WTC11 (cell line): ENCODE measurements at places on chromosomes 4 and X.

DNA sequence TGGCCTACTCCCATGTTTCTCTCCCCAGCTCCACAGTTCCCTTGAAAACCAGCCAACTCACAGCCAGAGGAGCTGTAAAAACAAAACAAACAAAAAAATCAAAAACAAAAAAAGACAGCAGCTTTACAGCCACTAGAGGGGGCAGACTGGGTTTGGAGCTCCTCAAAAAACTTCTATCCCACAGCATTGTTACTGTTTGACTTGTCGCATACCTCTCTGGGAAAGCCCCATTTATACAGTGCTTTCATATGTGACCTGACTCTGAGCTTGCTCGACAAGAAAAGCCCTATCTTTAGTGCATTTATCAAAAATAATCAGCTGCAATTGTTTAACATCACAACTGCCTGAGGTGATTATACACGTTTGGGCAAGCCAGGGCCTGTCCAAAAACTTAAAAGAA lies 21.6 kb downstream of the TSPAN6 start:
- H3K4me1 ChIP-seq: peaks cover 23% of the 10 kb centered on the region
- no peaks in the 10 kb centered on the region for H3K36me3 ChIP-seq
- H3K27me3 ChIP-seq: no peaks in the 10 kb centered on the region
- no peak overlapping the region for H3K4me3 ChIP-seq

DNA sequence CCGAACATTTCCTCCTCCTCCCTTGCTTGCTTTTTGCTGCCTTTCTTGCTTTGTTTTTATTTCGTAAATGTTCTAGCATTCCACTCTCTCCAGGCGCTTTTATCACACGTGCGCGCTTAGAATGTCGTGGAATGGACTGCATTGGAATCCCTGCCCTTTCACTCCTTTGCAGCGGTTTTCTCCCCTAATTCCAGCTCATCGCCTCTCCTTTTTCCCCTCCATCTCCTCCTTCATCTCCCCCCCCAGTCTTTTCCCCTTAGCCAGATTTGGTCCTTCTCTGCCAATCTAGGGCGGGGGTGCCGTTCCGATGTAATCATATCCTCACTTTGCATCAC lies 579 bp downstream of the OGT start:
- H3K27me3 ChIP-seq: no peaks in the 10 kb centered on the region
- peaks cover 19% of the 10 kb centered on the region for H3K36me3 ChIP-seq
- H3K4me3 ChIP-seq: peak overlapping the region; percentile 95
- H3K4me1 ChIP-seq: peaks cover 25% of the 10 kb centered on the region
- peak overlapping the region; percentile 98 for H3K27ac ChIP-seq

GRCh38 chr4:143055997-143056396 lies 128.7 kb upstream of the USP38 start:
- no peaks in the 10 kb centered on the region for H3K36me3 ChIP-seq
- H3K27ac ChIP-seq: no peak overlapping the region
- no peak overlapping the region for H3K4me3 ChIP-seq

DNA sequence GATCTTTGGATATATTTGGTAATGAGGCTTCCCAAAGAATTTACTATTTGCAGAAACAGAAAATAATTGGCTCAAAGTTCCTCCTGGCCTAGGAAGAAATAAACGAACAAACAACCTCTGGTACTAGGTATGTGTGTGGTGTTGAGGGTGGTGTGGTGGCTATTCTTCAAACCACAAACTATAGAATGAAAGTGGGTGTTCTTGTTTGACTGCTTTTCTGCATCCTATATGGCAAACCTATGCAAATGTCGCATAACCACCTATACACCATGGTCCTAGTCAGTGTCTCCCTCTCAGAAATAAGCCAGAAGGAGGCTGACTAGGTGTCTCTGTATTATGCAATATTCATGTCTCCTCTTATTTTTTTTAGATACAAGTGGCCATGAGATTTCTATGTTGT lies 106.6 kb upstream of the PCDH18 start:
- DNase-seq: no peak
- no peak overlapping the region for H3K27ac ChIP-seq
- H3K36me3 ChIP-seq: no peaks in the 10 kb centered on the region
- peaks cover 10% of the 10 kb centered on the region for H3K4me1 ChIP-seq
- H3K4me3 ChIP-seq: no peak overlapping the region
- no peaks in the 10 kb centered on the region for H3K27me3 ChIP-seq

DNA sequence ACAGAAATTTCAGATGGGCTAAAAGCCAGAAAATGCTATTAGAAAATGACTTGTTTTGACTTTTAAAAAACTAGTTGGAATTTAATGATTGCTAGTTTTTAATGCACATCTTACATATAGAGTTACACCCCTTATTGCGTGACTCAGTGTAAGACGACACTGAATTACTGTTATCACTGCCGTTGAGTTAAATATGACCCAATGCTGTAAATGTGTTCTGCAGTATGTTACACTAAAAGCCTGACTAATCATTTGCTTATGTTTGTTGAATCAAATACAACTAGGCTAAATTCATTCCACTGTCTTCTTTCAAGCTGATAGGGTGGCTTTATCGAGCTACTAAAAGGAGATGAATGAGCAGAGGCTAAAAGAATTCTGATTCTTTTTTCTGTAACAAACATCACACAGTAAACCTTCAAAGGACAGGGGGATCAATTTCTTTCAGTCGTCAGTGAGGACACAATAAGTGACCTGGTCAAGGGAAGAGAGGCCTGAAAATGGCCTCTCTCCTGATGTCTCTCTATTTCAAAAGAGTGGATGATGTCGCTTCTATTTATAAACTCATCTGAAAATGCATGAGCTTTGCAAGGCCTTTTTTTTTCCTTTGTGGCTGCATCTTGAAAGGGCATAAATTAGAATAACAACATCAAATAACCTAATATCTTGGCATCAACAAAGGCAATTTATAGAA lies 142.2 kb upstream of the KCNIP4 start:
- H3K36me3 ChIP-seq: peaks cover 19% of the 10 kb centered on the region
- no peak for DNase-seq
- 0 out of 2 replicates have a peak, but pooled peaks cover 2% of the 10 kb centered on the region for H3K27me3 ChIP-seq
- H3K27ac ChIP-seq: no peak overlapping the region
- H3K4me1 ChIP-seq: no peaks in the 10 kb centered on the region

DNA sequence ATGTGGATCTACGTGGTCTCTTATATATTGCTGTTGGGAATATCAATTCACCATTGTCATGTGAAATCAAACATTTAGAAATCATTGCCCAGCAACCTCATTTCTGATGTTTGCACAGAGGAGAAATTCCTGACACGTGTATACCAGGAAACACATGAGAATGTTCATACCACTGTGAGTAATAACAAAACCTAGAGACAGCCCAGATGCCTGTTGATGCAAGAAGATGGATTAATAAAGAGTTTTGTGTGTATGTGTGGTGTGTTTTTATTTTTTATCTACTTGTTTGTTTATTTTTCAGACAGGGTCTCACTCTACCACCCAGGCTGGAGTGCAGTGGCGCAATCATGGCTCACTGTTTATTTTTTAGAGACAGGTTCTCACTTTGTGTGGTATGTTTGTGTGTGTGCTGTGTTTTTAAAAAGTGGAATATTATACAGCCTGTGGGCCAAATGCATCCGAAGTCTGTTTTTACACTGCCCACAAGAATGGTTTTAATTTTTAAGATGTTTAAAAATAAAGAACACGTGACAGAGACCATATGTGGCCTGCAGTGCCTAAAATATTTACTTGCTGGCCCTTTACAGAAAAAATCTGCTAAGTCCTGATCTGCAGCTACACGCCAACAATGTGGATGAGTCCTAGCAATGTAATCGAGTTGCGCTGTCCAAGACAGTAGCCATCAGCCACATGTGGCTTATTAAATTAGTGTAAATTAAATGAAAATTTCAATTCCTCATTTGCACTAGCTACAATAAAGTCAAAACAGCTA lies 39.2 kb downstream of the TXLNG start:
- DNase-seq: no peak
- H3K4me1 ChIP-seq: peaks cover 23% of the 10 kb centered on the region
- H3K27ac ChIP-seq: no peak overlapping the region
- no peak overlapping the region for H3K4me3 ChIP-seq

DNA sequence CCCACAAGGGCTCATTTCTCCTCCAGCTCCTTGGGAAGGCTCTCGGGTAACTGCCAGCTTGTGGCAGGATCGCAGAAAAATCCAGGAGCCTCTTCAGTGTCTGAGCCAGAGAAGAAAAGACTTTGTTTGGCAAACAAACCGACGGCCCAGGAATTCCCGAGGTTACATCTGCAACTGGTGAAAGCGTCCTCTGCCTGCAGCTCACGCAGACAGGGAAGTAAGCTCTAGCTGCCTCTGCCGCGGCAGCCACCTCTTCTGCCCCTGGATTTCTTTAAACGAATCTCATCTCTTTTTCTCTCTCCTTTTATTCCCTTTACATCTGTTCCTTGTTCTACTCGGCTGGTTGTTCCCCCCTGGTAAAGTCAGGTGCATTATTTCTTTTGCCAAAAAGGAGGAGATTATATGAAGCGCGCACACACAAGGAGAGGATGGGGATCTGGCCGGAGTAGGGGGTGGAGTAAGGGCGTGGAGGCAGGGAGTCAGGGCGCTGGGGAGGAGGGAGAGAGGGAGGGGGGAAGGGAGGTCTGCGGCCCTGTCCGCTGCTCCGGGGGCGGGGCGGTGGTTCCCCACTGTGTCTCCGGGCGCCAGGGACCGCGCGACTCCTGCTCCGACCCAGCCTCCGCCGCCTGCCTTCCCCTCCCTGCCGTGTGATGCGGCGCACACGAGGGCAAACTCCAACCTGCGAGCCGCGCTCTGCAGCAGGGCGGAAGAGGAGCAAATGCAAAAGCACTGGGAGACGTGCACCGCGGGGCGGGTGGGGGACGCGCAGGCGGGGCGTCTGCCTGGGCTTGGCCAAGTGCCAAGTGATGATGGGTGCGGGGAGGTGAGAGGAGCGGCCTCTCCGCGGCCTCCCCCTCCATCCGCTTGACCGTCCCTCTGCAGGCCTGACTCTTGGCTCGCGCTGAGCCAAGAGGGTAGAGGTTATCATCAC lies at the start of gene DCHS2:
DCHS2 (minus strand) TSS at position 459 of the 931 bp plus-strand sequence; CDS start at position 15, 444 bp downstream.
- DNase-seq: peak; percentile 69
- peaks cover 83% of the 10 kb centered on the region for H3K27me3 ChIP-seq
- H3K4me3 ChIP-seq: peak within 1 kb of the TSS; percentile 80
- no peak within 1 kb of the TSS for H3K27ac ChIP-seq
- H3K4me1 ChIP-seq: peaks cover 16% of the 10 kb centered on the region

DNA sequence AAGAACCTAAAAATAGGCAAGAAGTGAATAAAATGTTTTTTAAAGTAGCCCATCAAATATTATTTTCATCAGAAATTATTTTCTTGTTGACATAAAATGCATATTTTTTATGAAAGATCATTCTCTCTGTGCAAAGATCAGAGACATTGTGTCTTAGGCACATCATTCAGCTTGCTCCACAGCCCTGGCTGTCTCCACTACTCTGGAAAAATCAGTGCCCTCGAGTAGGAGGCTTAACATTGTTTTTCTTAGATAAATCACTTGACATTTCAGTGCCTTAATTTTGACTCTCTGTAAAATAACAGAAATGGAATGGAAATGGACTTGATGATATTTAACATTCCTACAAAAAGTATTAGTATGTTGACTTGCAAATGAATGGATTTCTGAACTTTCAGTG lies 77.9 kb downstream of the FAT4 start:
- peaks cover 7% of the 10 kb centered on the region for H3K36me3 ChIP-seq
- H3K4me3 ChIP-seq: no peak overlapping the region
- H3K4me1 ChIP-seq: peaks cover 26% of the 10 kb centered on the region

DNA sequence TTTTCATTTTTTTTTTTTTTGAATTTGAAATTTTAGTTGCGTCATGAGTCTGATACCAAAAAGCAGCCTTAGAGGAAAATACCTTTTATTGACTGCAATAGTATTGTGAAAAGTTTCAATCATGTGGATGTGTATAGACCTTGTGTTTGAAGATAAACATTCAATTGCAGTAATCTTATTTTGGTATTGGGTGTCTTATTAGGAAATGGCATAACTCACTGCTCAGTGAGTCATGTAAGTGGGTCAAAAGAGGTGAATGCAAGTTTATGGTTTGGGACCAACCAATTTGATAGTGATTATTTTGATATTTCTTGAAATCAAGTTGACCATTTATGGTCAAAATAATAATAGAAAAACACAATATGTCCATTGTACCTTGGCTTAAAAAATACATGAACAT lies 627.8 kb upstream of the SLIT2 start:
- peaks cover 3% of the 10 kb centered on the region; the same call in 1 of the 2 replicates for H3K36me3 ChIP-seq
- H3K27me3 ChIP-seq: peaks cover 3% of the 10 kb centered on the region; the same call in 1 of the 2 replicates
- H3K4me1 ChIP-seq: no peaks in the 10 kb centered on the region
- no peak for DNase-seq

DNA sequence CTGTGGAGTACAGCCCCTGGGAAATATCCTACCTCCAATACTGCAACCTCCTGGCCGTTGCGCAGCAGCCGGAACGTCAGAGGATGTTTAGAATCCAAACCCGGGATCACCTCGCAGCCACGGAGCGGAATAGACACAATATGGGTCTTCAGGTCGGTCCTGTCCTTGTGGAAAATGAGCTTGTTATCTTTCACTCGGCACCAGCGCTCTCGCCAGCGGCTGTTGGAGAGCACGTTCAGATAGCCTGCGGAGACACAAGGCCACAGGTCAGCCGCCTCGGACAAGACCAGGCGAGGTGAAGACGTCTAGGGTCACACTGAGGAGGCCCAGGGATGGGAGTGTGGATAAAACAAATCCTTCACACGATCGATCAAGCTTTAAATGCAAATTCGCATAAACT lies 139.3 kb downstream of the AFAP1 start:
- no peak for DNase-seq
- H3K4me1 ChIP-seq: peaks cover 14% of the 10 kb centered on the region
- H3K27ac ChIP-seq: 0 out of 2 replicates have a peak overlapping the region, but pooled peaks have one; percentile 14
- peaks cover 35% of the 10 kb centered on the region for H3K36me3 ChIP-seq

DNA sequence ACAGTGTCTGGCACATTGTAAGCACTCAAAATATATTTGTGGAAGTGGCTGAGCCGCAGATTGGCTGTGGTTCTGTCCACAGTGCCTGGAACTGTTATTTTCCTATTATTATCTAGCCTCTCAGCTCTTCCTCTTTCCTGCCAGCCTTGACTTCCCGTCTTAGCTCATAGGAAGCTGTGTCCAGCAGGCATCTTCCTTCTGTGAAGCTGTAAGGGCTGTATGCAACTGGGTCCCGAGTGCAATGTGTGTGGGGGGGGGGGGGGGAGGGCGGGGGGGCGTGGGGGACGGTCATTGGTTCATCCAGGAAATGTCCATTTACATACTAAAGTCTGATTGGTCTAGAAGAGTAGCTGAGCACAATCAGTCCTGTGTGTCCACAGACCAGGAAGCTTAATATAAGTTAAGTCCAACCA lies 210.7 kb downstream of the PDGFRA start:
- no peaks in the 10 kb centered on the region for H3K36me3 ChIP-seq
- no peak for DNase-seq
- no peak overlapping the region for H3K27ac ChIP-seq
- H3K4me3 ChIP-seq: no peak overlapping the region
- H3K27me3 ChIP-seq: no peaks in the 10 kb centered on the region

GRCh38 chrX:30572004-30572403 lies 5.6 kb downstream of the TASL start:
- DNase-seq: no peak
- no peaks in the 10 kb centered on the region for H3K36me3 ChIP-seq
- H3K4me1 ChIP-seq: no peaks in the 10 kb centered on the region
- no peaks in the 10 kb centered on the region for H3K27me3 ChIP-seq

GRCh38 chrX:23662853-23663252 lies 4.4 kb upstream of the PRDX4 start:
- DNase-seq: no peak
- H3K4me3 ChIP-seq: no peak overlapping the region
- no peak overlapping the region for H3K27ac ChIP-seq
- peaks cover 43% of the 10 kb centered on the region for H3K4me1 ChIP-seq
- no peaks in the 10 kb centered on the region for H3K27me3 ChIP-seq
